ENCODE measurements at places on chromosomes 6 and 20. TPM values are rescaled to one million over a fixed set of nuclear protein-coding genes. Genes with fewer than 3 reads are reported as not detected.

DNA sequence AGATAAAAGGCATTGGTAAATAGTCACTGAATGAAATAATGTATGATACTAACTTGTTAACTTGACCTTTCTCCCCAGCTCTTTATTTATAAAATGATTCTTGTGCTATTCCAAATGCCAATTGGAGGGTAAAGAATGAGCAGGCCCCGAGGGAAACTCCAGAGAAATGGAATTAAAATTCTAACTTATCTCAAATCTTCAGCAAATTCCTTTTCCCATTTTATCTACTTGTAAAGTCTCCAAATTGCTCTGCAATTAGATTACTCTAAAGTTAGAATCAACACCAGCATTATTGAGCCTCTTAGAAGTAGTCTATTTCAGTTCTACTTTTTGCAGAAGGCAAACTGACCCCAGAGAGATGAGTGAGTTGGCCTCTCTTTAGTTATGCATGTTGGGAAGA lies 165.9 kb upstream of the PREP start:
- no peak for DNase-seq

Gene PLG
- total RNA-seq: not detected

Gene ANKRD66
- not detected for total RNA-seq

Gene HS3ST5
- total RNA-seq: not detected

DNA sequence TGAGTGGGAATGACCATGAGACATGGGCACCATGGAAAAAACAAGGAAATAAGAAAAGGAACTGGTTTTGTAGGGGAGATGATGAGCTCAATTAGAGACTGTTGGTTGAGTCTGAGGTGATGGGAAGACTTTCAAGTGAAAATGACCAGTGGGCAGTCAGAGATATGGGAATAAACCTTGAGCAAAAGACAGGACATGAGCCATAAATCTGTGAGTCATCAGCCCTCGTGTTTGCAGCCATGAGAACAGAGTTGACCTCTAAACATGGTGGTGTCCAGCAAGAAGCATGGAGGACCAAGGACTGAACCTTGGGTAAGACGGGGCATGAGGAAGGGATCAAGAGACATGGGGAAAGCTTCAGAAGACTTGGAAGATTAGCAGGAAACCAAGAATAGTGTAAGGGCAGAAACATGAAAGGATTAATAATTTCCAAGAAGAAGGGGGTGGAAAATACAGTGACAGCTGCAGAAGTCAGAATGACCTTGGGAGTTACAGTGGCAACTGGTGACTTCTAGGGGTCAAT lies 280.6 kb upstream of the PRDM1 start:
- DNase-seq: peak; percentile 20

Measured in HFFc6 (cell line).